ENCODE measurements at places on chromosomes 4 and X.

GRCh38 chr4:1290165-1290977 lies 680 bp downstream of the MAEA start:
- no peak for DNase-seq

DNA sequence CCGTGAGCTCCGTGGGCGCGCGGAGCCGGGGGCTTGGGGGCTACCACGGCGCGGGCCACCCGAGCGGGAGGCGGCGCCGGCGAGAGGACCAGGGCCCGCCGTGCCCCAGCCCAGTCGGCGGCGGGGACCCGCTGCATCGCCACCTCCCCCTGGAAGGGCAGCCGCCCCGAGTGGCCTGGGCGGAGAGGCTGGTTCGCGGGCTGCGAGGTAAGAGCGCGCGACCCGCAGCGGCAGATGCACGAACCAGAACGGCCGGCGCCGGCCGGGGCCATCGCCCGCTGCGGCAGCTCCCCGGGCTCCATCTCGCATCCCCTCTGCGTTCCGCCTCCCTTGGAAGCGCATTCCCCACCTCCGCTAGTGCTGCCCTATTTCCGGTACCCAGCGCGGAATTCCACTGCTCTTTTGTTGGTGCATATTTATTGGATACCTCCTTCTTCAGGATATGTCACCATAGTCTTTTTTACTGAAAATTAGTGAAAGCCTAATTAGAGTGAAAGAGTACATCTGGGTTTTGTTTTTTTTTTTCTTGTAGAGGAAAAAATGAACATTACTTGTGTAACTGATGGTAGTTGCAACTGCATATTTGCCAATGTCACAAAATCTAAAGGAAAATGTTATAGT lies 797 bp downstream of the PKD2 start:
- DNase-seq = peak; percentile 55

GRCh38 chr4:70997036-70997435 lies 3.6 kb downstream of the DCK start:
- DNase-seq = no peak

DNA sequence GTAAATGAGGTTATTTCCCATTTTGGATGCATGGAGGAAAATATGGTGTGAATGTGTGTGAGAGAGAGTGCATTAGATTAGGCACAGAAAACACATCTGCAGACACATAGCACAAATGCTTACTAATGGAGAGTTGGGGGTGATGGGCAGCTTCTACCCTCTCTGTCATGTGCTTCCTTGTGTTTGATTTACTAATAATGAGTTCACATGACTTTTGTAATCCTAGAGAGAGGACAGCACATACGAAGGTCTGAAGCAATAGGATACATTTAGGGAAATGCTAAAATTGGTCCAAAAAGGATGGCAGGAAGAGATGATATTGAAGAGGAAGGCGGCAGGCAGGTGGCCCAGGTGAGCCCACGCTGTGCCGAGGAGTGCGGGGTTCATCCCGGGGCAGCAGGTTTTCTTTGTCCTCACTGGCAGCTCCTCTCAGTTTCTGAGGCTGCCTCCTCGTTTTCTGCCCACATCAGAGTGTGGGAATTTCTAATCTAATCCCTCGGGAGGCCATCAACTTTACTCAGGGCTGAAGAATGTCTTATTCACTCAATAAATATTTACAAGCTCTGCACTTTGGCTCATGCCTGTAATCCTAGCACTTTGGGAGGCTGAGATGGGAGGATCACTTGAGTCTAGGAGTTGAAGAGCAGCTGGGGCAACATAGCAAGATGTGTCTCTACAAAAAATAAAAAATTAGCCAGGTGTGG lies 15.9 kb upstream of the MAP9 start:
- no peak for DNase-seq

DNA sequence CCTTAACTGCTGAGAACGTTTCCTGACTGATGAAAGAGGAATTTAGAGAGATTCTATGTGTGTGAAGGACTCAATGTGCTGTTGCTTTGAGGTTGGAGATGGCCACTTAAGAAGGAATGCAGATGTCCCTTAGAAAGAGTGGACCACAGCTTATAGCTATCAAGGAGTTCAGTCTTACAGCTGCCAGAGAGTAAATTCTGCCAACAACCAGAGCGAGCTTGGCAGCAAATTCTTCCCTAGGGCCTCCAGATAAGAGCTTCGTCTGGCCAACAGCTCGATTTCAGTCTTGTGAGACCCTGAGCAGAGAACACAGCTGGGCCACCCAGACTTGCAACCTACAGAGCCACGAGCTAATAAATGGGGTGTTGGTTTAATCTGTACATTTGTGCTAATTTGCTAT lies 21.8 kb downstream of the MID1 start:
- DNase-seq = no peak

DNA sequence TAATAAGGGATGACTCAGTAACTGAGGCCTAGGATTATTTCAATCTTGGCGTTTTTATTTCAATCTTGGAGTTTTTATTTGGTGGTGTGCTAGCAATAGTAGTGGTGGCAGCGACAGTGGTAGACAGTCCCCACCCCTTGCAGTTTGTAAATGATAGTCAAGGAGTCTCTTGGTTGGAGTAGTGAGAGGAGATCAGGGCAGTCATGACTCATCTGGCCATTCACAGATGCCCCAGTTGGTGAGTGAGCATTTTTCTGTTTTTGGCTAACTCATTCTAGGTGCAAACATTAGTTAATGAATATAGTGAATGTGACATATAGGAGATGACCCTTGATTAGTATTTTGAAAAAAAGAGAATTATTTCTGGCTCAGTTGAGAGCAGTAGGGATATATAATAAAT lies 93.5 kb upstream of the ADAD1 start:
- DNase-seq = no peak

DNA sequence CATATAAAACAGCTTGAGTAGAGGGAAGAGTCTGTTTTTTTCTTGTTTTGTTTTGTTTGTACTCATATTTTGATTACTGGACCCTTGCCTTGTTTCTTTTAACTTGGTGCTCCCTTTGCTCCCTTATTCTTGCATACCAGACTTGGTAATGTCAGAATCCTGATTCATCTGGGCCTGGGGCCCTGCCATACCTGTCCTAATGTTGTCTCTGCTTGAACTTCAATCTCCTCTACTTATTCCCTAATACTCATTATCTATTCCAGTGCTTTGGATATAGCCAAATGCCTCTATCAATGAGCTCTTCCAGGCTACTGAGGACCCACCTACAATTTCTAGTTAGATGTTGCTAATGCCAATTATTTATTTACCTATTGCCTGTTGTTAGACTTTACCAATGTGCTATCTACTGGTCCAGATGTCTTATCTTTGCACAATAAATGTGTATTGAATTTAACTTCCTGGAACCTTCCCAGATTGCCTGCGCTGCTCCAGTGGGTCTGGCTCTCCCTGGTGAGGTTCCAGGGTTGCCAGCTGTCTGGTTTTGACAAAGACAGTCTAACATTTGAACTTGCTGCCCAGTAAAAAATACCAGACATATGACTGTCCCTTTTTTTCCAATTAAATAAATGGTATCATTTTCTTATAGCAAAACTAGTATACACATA lies 64.4 kb upstream of the ACSL4 start:
- DNase-seq = no peak

DNA sequence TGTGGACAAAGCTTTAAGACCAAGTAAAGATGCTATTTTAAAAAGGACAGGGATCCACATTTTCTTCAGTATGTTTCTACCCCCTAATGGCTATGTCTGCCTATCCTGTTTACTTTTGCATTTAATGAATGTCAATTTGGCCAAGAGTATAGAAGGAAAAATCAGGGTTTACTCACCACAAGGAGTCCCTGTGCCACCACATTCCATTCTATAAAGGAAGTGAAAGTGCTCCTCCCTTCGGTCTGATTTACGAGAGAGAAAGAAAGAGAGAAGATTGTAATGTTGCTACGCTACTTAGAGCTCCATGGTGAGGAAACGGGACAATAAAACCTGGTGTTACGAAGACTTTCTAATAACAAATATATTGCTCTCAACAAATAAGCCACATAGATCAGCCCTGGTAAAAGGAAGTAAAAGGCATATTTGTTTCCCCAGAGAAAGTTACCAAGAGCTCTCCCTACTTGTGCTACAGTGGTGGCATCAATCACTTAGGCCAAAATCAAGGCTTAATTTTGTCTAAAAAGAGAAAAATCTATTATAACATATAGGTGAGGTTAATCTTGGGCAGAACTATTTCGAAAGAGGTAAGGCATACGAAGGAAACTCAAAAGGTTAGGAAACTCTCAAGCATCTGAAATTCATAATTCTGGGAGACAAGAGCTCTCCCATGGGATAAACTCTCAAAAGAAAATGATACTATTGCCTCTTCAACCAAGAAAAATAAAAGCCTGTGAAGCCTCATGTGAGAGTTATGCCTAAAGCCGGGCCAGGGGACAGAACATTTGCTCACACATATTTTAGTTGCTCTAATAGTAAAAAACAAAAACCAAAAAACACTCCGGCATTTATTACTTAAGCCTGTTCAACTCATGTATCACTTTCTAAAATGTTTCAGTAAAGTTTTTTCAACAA lies 29.5 kb downstream of the TAPT1 start:
- peak; percentile 61 for DNase-seq

- no peak for DNase-seq
Measured at GRCh38 chrX:1124531-1124930, 87.9 kb downstream of the CRLF2 start.

- DNase-seq = no peak
Measured at GRCh38 chrX:37361596-37361995, 12.4 kb downstream of the PRRG1 start.

DNA sequence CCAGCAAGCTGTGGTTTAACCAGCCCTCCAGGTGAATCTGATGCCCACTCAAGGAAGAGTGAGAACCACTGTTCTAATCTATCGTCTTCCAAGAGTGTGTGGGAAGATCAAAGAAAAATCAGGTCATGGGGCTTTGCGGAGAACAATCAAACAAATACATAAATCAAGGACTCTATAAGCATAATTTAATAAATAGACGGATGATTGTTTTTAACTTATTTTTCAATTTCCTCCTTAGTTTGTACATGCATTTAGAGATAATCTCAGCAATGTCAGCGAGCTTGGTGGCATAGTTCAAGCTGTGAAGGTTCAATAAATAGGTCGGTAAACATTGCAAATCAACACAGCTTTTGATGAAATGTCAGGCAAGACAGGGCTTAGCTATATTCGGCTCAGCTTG lies 84.9 kb downstream of the DMD start:
- DNase-seq = no peak

DNA sequence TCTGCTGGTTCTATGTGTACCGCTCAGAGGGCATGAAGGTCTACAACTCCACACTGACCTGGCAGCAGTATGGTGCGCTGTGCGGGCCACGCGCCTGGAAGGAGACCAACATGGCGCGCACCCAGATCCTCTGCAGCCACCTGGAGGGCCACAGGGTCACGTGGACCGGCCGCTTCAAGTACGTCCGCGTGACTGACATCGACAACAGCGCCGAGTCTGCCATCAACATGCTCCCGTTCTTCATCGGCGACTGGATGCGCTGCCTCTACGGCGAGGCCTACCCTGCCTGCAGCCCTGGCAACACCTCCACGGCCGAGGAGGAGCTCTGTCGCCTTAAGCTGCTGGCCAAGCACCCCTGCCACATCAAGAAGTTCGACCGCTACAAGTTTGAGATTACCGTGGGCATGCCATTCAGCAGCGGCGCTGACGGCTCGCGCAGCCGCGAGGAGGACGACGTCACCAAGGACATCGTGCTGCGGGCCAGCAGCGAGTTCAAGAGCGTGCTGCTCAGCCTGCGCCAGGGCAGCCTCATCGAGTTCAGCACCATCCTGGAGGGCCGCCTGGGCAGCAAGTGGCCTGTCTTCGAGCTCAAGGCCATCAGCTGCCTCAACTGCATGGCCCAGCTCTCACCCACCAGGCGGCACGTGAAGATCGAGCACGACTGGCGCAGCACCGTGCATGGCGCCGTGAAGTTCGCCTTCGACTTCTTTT lies 32.2 kb downstream of the WFS1 start:
- DNase-seq = no peak

GRCh38 chrX:110944311-110944750 lies 148.7 kb upstream of the CHRDL1 start:
- DNase-seq = peak; percentile 4

DNA sequence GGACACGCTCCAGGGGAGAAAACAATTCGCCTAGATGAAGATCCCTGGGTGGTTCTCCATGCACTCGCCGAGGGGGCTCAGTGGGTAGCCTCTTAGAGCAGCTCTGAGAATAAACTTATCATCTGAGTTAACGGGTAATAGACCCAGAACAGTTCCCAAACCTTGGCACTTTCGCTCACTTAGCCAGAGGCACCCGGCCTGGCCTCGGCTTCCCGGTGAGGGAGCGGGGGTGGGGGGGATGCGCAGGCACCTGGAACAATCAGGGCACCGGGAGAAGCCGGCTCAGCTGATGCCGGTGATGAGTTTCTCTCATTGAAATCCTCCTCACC lies 405 bp upstream of the ZAR1 start:
- DNase-seq = no peak

GRCh38 chr4:85828027-85828890 lies 353.3 kb downstream of the ARHGAP24 start:
- DNase-seq = no peak
